Activated CD8-positive, alpha-beta T cell treated with anti-CD3 and anti-CD28 coated beads for 36 hours (primary cell): ENCODE measurements at places on chromosomes 11 and 22. TPM values are rescaled to one million over a fixed set of nuclear protein-coding genes. Genes with fewer than 3 reads are reported as not detected.

GRCh38 chr11:1509626-1510255 is 23.2 kb upstream of the MOB2 start:
- no peak for DNase-seq

DNA sequence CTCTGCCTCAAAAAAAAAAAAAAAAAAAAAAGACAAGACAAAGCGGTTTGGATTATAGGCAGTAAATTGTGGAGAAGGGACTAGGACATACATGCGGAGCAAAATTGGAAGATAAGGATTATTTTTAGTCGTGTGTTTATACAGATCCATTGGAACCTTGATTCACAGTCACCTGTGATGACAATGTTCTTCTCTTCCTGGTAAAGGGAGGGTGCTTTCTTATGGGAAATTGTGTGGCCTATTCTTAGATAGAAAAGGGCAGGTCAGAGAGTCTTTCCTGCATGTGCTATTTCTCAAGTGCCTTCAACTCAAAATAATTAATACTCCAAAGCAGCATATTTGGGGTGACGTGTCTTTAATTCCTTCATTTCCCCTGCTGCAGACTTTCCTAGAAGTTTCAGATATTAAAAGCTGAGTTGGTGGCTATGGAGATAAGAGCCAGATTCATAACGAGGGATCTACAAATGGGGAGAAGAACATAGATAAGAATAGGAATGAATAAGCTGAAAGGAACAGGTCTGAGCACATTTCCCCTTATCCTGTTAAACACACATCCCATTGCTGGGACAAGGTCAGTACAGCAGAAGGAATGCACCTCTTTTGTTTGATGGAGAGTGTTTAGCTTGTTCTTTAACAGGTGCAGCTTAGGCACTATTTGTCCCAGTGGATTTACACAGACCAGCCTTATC is 22.5 kb downstream of the GSTT2B start:
- DNase-seq = no peak

DNA sequence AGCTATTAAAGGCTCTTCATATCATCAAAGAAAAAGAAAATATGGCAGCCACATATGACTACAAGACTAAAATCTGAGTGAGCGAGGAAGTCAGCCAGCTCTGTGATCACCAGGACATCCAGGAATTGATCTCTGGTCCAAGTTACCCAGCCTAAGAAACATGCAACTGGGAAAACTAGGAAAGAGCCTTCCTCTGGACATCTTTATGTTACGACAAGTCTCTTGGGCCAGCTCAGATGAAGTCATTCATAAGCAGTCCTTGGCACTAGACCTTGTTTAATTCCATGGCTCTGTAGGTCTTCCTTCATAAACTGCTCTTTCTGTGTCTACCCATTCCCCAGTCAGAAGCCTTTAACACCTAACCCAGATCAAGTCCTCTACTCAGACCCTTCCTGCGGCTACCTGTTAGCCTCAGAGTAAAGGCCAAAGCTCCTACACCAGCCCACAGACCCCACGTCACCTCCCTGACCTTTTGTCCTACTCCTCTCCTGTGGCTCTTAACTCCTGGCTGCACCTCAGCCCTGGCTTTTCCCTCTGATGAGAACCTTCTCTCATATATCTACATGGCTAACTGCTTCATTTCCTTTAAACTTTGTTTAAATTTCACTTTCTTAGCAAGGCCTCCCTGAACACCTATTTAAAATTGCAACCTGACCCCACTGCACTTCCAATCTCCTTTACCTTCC is 134.0 kb downstream of the KIF18A start:
- no peak for DNase-seq

DNA sequence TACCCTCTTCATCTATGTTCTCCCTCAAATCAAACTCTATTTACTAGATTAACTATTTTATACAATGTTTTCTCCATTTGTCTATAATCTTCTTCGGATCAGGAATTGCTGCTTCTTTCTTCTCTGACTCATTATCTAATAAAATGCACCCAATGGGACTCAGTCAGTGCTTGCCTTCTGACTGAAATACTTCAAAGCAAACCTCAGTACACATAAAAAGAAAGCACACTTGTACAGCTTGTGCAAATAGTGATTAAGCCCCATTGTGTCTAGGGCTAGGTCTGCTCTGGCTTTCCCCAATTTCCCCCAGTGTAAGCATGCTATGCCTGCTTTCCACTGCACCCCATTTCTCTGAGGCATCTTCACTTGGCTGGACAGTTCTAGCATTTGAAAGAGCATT is 118.6 kb upstream of the C11orf87 start:
- DNase-seq = no peak

GRCh38 chr22:43344520-43344787 is 1.3 kb upstream of the SCUBE1 start:
- no peak for DNase-seq

DNA sequence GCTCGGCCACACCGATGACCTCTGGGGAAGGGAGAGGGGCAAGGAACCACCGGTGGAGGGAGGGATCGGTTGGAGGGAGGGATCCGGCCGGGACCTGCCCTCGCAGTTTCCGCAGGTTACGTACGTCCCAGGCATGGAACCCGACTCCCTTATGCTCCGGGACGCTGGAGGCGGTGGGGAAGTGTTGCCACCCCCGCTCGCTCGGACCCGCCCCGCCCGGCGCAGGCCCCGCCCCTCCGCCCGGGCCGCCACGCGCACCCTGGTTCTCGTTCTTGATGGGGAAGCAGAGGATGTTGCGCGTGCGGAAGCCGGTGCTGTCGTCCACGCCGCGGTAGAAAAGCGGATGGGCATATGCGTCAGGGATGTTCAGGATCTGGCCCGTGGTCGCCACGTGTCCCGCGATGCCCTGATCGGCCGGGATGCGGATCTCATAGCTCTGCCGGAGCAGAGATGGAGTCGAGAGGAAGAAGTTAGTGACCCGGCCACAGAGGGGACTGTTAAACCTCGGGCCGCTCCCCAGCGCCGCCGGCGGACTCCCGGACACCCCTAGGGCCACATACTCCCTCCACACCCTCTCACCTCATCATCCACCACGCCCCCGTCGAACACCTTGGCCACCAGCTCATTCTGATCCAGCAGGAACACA is 89.8 kb downstream of the PDE2A start:
- DNase-seq = peak; percentile 56

- DNase-seq = no peak
These were observed 37.9 kb upstream of the CYP2D6 start for GRCh38 chr22:42168476-42168875.

The PANX2 gene
- total RNA-seq = 3.9 TPM

The OR52E8 gene
- not detected for total RNA-seq

The MSANTD2 gene
- total RNA-seq = 5.8 TPM

The THOC5 gene
- 57.3 TPM for total RNA-seq
